Stimulated activated CD4-positive, alpha-beta T cell treated with anti-CD3 and anti-CD28 coated beads, Interleukin-1b, Interleukin-23, amount 100 ng/mL, for 1 hour (primary cell): ENCODE measurements at places on chromosomes 4 and X.

- no peak for DNase-seq
Observed at GRCh38 chrX:34918856-34919255, 23.7 kb upstream of the FAM47B start.

GRCh38 chr4:165440415-165441158, 61.8 kb downstream of the CPE start:
- DNase-seq, result no peak

GRCh38 chr4:7746351-7747061, 193.2 kb downstream of the AFAP1 start:
- no peak for DNase-seq

- no peak for DNase-seq
Observed at GRCh38 chr4:110897784-110898183, 274.9 kb upstream of the PITX2 start.

DNA sequence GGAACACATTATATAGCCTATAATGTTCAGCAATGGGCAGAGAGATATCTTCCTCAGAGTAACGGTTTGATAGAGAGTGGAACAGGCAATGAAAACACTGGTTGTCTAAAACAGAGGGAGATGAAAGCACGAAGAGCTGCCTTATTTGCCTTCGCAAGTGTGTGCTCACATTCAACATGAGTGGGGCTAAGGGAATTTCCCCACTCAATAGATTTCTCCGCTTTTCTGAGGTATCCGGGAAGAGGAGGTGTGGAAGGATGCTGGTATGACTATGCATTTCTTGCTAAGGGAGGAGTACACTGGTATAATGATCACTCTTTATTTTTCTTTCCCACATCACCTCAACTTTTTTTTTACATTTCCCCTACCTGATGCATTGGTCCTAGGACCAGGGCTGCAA, 7.8 kb upstream of the GPR82 start:
- DNase-seq, result no peak

DNA sequence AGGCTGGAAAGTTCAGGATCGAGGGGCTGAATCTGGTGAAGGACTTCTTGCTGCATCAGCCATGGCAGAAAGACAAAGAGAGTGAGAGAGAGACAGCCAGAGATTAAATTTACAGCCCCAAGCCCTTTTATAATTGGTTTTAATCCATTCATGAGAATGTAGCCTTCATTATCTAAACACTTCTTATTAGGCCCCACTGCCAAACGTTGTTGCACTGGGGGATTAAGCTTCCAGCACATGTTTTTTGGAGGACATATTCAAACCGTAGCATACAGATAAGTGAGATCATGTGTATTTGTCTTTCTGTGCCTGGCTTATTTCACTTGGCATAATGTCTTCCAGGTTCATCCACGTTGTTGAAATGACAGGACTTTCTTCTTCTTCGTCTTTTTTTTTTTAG, 524.7 kb downstream of the SPRY1 start:
- DNase-seq, result no peak
